Anterior cingulate cortex (tissue), 58 donors: ENCODE measurements at places on chromosomes 5 and 9.

GRCh38 chr5:82346399-82347165 is 68.4 kb upstream of the RPS23 start:
- DNase-seq = peak; percentile 44

GRCh38 chr5:180201051-180201987 is 7.7 kb downstream of the RASGEF1C start:
- DNase-seq = peak; percentile 18

- DNase-seq = no peak
Observed at GRCh38 chr9:1759009-1759408, 256.1 kb upstream of the SMARCA2 start.

DNA sequence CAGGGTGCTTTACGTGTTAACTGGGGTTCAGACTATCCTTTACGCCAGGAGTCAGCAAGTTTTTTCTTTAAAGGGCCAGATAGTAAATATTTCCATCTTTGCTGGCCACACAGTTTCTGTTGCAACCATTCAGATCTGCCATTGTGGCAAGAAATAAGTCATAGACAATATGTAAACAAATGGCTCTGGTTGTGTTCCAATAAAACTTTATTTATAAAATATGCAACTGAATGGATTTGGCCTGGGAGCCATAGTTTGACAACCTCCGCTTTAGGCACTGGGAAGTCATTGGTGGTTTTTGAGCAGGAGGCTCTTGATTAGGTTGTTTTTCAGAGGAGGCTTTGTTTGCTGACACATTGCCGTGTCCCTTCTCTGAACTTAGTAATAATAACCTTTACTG is 90.7 kb downstream of the INSYN2B start:
- DNase-seq = no peak

GRCh38 chr9:131238402-131239021 is 37.8 kb downstream of the FAM78A start:
- no peak for DNase-seq

- no peak for DNase-seq
Observed at GRCh38 chr5:59830536-59831200, 62.9 kb downstream of the PDE4D start.

GRCh38 chr5:35188031-35188457 is 42.2 kb downstream of the PRLR start:
- DNase-seq = no peak

DNA sequence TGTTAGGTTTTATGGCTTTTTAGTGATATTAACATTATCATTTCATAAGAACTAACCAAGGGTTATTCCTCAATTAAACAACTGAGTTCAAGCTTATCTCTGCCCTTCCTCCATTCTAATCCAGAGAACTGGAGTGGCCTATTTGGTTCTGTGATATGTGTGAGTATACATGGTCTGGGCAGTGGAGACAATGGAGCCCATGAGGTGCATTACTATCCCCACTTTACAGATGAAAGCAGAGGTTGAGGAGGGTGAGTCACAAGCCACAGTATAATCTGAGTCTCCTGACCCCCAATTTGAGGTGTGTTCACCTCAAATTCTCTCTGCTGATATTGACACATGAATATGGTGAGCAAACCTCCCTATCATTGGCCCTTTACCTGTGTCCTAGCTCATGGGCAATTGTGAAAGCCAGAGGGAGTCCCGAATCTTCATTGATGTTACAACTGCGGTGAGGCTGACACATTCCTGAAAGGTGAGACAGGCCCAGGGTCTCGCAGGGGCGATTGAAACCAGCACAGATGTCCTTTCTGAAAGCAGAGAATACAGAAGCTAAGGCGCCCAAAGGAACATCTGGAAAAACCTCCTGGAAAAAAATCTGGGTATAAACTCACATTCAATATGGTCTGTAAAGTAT is 217.2 kb downstream of the TARS1 start:
- no peak for DNase-seq

- no peak for DNase-seq
Observed at GRCh38 chr5:66122379-66123034, 21.6 kb upstream of the SREK1 start.

GRCh38 chr5:145854651-145855258 is 18.1 kb downstream of the GRXCR2 start:
- DNase-seq = no peak

DNA sequence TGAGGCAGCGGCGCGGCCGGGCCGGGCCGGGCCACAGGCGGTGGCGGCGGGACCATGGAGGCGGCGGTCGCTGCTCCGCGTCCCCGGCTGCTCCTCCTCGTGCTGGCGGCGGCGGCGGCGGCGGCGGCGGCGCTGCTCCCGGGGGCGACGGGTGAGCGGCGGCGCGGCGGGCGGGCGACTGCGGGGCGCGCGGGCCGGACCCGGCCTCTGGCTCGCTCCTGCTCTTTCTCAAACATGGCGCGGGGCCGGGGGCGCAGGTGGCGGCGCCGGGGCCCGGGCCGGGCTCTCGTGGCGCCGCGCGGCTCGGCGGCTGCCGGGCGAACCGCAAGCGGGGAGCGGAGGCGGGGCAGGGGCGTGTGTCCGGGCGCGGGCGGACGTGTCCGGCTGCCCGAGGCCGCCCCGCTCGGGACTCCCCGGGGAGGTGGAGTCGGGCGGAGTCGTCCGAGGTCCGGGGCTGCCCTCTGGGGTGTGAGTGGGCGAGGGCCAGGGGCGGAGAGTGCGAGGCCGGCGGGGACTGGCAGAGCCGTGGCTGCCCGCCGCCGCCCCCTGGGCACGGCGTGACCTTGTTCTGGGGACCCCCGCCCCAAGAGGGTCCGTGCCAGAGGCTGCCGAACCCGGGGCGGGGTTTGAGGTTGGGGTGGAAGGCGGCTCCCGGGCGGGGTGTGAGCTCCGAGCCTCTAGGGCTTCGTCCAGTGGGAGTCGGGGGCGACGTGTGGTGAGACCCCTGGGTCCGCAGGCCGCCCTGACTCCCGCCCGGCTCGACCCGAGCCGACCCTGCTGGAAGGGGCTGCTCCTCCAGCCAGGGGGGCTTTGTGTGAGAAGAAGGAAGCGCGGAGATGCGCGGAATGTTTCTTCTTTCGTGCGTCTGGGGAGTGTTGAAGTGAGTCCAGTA is 485 bp downstream of the TGFBR1 start:
- DNase-seq = peak; percentile 42

- no peak for DNase-seq
Observed at GRCh38 chr5:151718646-151719045, 31.9 kb upstream of the SPARC start.

DNA sequence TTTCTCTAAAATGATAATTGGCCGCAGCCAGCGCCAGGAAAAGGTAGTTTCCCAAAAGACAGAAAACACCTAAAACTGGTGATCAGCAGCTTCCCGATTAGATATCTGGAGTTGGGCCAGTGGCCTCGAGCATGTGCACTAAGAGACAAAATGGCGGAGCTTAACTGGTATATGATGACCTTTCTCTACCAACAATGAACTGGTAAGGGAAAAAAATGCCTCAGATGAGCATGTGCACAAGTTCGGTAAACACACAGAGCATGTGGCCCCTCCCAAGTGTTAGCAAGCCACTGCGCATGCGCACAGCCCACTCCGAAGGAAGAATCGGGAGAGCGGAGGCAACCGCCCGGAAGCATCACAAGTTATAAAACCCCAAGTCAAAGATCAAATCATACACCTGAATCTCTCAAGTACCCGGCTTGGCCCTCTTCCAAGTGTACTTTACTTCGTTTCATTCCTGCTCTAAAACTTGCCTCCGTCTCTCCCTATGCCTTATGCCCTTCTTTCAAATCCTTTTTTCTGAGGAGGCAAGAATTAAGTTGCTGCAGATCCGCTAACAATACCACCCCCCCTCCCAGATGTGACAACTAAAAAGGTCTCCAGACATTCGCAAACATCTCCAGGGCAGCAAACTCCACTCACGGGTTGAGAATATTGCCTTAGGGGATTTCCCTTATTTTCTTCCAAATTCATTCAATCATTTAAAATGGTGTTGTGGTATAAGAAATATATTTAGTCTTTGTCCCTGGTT is 15.0 kb upstream of the PTBP3 start:
- DNase-seq = peak; percentile 68

- peak; percentile 69 for DNase-seq
Observed at GRCh38 chr9:70020991-70021571, 22.6 kb upstream of the MAMDC2 start.

GRCh38 chr9:135066291-135066690 is 21.2 kb upstream of the OLFM1 start:
- no peak for DNase-seq

DNA sequence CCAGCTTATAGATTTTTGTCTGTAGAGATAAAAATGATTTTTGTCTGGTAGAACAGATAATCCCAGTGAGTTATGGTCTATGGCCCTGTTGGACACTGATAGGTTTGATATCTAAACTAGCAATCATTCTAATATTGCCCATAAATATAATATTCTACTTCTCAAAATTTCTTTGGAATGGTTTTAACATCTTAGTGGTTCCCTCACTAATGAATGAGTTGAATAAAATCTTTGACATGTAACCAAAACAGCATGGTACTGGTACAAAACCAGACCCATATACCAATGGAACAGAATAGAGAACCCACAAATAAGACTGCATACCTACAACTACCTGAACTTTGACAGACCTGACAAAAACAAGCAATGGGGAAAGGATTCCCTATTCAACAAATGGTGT is 219.7 kb downstream of the SEC61B start:
- DNase-seq = no peak

- DNase-seq = no peak
Observed at GRCh38 chr5:177336603-177337494, 14.6 kb downstream of the LMAN2 start.

DNA sequence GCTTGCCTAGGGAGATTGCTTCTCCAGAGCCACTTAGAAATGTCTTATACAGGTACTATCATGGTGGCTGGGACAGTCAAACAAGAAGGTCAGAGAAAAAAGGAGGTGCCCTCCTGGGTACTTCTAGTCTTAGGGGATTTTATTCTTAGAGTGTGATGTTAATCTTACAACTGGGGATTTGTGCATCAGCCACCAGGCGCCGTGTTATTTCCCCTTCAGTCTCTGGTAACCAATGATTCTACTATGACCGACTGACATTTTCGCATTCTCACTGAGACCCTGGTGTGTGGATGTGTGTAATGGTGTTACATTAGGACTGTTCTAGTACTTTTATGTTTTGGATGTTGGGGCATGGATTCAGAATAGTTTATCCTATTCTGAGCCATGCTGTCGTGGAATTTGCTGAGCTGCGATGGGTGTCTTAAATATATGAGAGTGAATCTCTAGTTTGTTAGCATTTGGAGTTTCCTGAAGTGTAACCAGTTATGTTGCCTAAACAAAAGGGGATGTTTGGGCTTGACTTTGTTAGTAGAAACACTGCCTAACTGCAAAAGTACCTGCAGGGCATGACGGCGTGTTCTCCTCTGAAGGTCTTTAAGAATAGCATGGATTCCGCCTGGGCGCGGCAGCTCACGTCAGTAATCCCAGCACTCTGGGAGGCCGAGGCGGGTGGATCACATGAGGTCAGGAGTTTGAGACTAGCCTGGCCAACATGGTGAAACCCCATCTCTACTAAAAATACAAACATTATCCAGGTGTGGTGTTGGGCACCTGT is 175.2 kb upstream of the DAP start:
- no peak for DNase-seq

DNA sequence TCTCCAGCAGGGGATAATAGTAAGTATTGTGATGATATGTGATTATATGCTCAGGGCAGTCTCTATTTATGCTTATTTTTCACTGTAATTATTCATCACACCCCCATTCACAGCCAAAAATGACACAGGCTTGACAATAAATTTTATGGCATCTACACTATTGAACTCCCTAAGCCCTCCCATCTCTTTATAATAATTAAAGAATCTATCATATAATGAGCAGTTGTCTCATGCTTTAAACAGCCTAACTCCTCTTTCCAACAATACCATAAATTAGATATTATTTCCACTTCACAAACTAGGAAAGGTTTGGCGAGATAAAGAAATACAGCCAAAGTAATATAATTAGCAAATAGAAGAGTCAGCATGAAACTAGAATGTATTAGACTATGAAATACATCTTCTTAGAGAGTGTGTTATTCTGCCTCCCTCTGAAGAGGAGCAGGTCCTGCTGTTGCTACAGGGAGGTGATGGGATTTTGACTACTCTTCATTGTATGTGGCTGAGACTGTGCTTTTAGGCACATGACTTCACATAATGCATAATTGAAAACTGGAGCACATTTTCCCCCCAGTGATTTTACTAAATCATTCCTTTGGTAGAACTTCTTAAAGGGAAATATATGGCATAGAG is 488.8 kb downstream of the HTR1A start:
- no peak for DNase-seq

GRCh38 chr5:171388816-171389168 is 1.1 kb downstream of the NPM1 start:
- DNase-seq = no peak

- no peak for DNase-seq
Observed at GRCh38 chr9:96430377-96430776, 12.2 kb upstream of the ZNF367 start.

GRCh38 chr5:14407746-14408175 is 173.8 kb upstream of the OTULINL start:
- no peak for DNase-seq

DNA sequence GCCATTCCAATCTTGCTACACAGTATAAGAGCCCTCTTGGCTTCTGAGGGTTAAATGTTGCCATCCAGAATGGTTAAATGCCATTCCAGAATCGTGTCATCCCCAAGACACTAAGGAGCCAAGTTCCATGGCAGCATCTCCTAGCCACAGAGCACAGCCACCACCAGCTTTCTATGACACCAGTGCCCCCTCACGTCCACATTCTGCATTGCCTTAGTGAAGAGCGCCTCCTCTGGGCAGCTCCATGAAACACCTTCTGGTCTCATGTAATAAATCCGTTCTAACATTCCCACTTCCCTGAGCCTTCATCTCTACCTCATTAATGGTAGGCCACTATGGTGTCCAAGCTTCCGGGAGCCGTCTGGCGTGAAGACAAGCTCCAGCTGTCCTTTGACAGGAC is 12.4 kb downstream of the CBY3 start:
- DNase-seq = peak; percentile 15

- no peak for DNase-seq
Observed at GRCh38 chr5:178162481-178162880, 8.8 kb upstream of the NHP2 start.

- peak; percentile 61 for DNase-seq
Observed at GRCh38 chr5:139747583-139748504, 47.8 kb upstream of the PSD2 start.

- DNase-seq = no peak
Observed at GRCh38 chr5:166581826-166582225, 1709.6 kb upstream of the WWC1 start.
